Esophagus squamous epithelium (tissue), 5 donors: ENCODE measurements at places on chromosomes 6 and 20.

DNA sequence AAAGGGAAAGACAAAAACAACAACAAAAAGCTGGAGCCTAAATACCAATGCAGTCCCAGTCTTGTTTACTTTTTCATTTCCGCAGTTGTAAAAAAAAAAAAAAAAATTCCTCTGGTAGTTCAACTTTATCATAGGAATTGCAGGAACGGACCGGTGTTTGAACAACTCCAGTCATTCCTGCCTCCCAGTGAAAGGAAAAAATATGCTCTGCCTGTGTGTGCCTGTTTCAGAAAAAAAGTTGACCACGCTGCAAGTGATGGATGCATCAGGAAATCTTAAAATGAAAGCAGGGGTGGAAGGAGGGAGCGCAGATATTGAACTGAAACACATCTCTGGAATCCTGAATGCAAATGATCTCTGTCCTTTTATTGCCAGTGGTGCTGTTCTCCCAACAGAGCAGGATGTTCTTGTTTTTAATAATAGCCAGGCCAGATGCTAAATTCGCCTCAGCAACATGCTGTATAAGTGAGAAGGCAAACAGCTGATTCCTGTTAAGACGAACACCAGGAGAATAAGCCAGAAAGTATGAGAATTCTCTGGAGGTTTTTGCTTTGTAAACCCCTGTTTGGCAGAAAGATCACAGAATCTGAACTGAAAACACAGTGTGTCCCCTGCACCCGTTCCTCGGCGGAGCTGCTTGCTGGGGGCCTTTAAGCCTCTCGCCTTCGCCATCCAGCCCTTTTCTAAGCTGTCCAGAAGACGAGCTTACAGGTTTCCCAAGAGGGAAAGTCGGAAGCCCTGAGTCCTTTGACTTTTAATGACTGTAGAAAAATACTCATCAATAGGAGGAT is 178.4 kb upstream of the SUPT3H start:
- DNase-seq: no peak

DNA sequence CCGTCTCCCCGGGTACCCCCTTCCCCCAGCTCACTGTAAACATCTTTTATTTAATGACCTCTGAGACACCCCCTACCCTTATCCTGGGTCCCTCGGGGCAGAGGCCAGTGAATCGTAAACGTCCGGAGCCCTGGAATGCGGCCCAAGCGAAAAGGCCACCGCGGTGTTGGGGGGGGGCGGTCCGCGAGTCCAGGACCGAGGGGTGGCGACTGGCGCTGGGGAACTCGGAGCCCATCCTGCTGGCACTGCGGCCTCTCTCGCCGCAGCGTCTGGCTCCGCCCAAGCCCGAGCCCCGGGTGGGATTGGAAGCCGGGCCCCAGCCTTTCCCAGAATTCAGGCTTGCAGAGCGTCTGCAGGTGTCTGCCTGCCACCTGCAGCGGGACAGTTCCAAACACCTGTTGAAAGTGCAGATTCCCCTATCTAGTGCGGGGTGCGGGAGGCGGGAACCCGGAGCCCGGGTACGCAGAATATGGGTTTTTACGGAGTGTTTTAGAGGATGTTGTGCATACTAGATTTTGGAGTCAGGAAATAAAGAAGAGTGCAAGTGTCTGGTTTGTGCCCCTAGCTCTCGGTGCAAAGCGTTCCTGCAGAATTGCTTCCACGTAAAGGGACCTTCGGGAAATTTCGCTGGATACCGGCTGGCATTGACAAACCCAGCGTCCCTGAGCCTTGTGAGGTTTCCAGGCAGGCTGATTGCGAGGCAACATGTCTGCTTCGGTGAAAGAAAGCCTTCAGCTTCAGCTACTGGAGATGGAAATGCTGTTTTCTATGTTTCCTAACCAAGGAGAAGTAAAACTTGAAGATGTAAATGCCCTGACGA is 800 bp downstream of the RWDD2A start:
- no peak for DNase-seq

- no peak for DNase-seq
These were observed 26.9 kb downstream of the FOXF2 start for GRCh38 chr6:1416191-1416760.

DNA sequence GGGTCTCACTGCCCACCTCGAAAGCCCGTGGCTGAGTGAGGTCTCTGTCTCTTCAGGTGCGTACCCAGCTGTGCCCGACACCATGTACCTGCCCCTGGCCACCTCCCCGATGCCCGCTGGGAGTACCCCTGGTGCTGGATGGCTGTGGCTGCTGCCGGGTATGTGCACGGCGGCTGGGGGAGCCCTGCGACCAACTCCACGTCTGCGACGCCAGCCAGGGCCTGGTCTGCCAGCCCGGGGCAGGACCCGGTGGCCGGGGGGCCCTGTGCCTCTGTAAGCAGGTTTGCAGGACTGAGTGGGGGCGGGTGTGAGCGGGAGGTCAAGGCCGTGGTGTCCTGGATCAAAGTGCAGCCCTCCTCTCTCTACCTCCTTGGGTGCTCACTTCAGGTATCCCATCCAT is 4.7 kb downstream of the CCN5 start:
- no peak for DNase-seq

- no peak for DNase-seq
These were observed 205.2 kb upstream of the CEP162 start for GRCh38 chr6:84432619-84433018.

- no peak for DNase-seq
These were observed 21.9 kb downstream of the SGK1 start for GRCh38 chr6:134295953-134296553.

DNA sequence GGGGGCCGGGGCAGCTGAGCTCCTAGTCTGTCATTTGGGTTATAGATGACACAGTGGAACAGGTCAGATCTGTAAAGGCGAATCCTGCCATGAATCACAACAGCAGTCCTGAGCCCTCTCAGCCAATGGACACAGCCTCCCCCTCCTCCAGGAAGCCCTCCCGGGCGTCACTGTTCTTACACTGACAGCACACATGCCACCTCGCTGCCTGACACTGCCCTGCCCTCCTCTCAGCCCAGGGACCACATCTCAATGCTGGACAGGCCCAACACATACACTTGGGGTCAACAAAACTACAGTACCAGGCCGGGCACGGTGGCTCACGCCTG is 26.8 kb downstream of the ZBTB46 start:
- no peak for DNase-seq

DNA sequence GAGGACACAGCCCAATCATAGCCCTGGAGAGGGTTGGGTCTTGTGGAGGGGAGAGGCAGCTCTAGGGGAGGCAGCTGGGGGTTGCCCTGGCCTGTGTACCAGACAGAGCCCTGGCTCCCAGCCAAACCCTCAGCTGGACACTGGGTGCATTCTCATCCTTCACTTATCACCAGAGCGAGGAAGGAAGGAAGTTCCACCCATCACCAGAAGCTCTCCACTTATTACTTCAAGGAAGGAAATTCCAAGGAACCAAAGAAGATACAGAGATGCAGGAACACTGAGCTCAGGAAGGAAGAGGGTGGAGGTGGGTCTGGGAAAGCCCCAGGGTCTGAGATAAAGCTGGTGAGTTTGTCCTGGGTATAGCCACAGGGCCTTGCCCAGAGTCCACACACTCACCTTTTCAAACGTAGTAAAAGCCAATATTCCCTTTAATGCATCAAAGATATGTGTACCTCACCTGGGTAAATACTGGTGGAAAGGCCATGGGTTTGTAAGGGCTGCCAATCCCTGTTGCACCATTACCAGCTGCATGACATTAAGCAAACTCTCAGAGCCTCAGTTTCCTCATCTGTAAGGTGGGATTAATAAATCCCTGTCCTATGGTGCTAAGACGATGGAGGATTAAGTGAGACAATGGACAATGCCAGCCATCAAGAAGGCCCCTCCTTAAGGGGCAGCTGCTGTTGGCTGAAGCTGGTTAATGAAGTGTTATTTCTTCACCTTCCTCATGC is 109.7 kb upstream of the NAA20 start:
- no peak for DNase-seq

DNA sequence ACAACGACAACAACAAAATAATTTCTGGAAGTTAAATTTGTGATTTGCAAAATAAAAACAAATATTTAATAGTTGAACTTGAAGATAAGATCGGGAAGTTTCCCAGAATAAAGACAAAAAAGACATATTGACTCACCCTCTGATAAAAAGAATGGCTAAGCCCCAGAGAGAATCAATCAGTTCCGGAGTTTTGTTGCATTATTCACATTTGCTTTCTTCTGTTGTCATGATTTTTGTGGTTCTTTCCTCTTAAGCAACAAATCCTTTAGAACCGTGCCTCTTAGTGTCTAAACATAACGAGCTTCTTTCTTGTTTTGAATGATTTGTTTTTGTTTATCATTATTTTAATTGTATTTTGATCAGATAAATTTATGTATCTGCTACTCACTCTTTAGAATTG is 337.7 kb upstream of the PRND start:
- DNase-seq: no peak

- no peak for DNase-seq
These were observed 19.5 kb downstream of the SRSF6 start for GRCh38 chr20:43477193-43477592.

GRCh38 chr20:50048420-50049166 is 64.4 kb downstream of the UBE2V1 start:
- DNase-seq: no peak

DNA sequence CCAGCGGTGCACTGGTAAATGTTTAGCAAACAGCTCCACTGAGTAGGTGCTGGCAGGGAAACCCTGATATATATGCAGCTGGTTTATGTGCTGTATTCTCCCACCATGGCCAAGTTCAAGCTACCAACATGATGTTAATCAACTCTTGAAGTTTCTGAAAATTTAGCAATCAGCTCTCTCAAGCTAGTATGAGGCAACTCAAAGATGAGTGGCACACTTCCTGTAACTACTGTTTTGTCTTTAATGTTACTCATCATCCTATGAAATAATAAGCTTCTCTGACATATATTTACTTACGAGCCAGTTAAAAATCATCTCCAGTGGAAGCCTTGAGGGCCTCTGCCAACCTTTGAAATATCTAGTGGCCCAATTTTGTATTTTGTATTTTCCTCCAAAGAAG is 54.7 kb downstream of the TRMT6 start:
- DNase-seq: no peak

DNA sequence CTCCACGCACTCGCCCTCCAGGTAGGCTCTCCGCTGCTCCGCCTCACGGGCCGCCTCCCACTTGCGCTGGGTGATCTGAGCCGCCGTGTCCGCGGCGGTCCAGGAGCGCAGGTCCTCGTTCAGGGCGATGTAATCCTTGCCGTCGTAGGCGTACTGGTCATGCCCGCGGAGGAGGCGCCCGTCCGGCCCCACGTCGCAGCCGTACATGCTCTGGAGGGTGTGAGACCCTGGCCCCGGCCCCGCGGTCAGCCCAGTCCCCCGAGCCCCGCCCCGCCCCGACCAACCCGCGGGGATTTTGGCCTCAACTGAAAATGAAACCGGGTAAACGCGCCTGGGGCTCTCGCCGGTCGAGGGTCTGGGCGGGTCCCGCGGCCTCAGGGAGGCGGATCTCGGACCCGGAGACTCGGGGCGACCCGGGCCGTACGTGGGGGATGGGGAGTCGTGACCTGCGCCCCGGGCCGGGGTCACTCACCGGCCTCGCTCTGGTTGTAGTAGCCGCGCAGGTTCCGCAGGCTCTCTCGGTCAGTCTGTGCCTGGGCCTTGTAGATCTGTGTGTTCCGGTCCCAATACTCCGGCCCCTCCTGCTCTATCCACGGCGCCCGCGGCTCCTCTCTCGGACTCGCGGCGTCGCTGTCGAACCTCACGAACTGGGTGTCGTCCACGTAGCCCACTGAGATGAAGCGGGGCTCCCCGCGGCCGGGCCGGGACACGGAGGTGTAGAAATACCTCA is 598 bp downstream of the HLA-B start:
- DNase-seq: no peak

DNA sequence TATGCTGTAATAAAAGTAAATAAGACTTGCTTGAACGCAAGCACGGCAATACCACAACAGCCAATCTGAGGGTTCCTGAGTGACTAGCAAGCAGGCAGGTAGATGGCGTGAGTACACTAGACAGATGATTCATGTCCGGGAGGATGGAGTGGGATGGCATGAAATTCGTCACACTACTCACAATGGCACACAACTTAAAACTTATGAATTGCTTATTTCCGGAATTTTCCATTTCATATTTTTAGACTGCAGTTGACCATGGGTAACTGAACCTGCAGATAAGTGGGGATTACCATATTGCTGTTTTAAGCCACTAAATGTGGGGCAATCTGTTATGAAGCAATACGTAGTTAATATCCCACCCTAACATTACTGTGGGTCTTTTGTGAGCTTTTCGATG is 93.6 kb upstream of the NFATC2 start:
- DNase-seq: no peak

DNA sequence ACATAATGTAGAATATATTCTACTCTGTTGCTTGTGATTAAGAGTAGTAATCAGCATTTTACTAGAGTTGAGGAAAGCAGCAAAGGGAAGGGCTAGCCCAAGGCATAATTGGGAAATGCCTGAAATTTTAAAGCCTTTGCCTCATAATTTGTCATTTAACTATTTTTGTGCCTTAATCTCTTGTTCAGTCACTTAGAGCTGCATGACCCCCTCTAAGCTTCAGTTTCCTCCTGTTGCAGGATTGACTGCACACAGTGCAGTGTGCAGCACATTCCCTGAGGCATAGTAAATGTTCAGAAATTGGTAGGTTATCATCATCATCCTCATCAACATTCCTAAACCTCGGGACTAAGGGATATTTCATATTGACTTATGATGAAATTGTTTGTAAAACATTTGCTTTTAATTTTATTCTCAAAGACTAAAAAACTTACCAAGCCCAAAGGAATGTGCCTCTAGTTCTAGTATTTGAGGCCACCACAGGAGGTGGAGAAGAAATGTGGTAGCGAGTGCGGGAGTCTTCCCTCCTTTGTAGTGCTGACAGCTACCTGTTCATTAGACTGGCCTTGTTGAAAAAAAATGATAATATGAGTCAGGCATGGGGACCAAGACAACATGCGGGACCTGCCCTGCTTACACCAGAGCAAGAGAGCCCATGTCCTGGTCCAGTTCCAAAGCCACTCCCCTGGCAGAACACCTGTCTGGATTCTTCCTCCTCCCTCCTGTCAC is 14.8 kb upstream of the TENT5A start:
- no peak for DNase-seq

- no peak for DNase-seq
These were observed 170.2 kb downstream of the PREX1 start for GRCh38 chr20:48657426-48658197.

GRCh38 chr6:16320533-16321340 is 82.3 kb downstream of the GMPR start:
- DNase-seq: no peak

DNA sequence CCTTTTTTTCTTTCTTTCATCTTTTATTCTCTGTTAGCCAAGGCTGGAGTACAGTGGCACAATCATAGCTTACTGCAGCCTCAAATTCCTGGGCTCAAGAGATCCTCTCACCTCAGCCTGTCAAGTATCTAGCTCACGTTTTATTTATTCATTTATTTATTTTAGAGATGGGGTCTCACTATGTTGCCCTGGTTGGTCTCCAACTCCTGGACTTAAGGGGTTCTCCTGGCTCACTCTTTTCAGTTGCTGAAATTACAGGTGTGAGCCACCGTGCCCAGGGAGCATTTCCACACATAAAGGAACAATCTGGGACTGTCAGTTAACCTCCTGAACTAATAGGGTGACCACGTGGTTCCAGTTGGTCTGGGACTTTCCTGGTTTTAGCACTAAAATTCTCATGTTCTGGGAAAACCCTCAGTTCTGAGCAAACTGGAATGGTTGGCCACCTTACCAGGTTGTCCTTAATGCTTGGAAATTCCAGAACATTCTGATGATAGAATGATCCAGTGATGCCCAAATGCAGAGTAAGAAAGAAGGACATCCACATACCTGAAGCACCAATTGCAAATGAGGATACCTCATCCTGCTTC is 105.5 kb upstream of the ZNF217 start:
- no peak for DNase-seq
